ENCODE measurements at places on chromosomes 5 and 9.
A peak's percentile ranks its signal among the peaks of the same experiment; 100 is the strongest.

- DNase-seq = no peak
Measured at GRCh38 chr5:144583541-144584449, 413.1 kb downstream of the KCTD16 start.

GRCh38 chr5:51960617-51961121, 577.4 kb downstream of the ISL1 start:
- no peak for DNase-seq

DNA sequence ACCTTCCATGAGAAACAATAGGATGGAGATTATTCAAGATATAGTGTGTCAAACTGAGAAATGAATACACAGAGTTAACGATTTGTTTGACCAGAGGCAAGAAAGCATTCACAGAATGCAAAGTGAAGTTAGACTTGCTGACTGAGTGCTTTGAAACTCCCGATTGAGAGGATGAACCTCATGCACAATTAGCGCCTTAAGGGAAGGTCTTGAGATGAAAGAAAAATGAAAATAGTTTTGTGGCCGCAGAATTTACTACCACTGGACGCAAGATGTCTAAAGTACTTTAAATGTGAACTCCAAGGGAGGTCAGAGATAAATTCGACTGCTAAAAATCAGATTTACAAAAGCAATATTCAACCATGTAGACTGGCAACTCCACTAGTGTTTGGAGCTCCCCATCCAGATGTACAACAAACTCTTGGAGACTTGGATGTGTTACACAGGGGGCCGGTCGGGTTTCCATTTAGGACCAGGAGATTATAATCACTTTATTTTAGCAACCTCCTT, 707 bp upstream of the RIMOC1 start:
- DNase-seq = no peak

DNA sequence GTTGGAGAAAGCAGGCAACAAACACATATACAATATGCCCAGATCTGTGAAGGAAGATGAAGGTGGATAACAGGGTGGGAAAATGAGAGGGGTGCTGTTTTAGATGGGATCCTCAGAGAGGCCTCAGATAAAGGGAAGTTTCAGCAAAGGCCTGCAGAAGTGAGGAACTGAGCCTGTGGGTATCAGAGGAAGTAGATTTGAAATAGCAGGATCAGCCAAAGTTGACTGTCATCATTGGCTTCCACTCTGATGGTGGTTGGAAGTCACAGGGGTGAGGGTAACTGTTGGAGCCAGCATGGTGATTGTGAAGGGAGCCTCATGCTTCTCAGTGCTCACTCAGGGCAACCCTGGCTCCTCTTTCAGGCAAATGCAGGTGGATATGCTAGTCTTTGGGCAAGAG, 607.2 kb upstream of the CLINT1 start:
- DNase-seq = no peak

DNA sequence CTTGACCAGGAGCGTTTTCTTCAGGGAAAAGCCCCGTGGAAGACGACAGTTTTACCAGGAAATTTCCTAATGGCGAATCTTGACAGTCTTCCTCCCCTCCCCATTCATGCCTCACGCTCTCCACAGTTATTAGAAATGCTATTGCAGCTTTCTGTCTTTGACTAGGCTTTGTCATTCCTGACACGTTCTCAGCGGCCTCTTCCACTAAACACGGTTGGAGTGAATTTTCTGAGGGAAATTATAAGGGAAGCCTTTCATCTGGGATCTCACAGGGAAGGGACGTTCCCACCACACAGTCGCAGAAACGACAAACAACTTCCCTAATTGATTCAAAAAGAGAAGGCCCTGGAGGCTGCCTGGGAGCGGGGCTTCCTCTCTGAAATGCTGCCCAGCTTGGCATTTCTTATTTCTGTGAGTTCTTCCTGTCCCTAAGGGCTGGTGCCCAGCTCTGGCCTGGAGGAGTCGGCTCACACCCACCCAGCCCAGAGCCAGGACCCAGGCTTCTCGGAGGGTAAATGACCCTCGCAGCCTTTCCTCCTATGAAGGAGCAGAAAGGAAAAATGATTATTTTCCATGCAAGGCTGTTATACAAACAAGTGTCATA, 57.1 kb upstream of the PPP1R26 start:
- DNase-seq = no peak

DNA sequence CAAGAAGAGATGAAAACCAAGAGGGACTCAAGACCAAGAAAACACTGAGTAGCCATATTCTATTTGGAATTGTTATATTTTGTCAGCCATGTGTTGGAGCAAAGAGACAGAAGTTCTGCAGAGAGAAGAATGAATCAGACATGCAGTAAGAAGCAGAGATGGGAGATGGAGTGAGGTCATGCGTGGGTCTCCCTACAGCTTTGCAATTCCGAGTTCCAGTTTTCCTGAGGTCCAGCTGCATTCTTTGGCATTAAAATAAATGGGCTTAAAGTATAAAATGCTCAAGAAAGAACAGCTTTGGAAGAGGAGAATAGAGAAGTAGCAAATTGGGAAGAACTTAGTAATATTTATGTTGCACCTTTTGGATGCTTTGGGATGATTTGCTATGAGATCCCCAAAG, 361.6 kb downstream of the NPR3 start:
- DNase-seq = no peak

- DNase-seq = no peak
Measured at GRCh38 chr9:24846248-24846912, 300.7 kb upstream of the IZUMO3 start.

GRCh38 chr9:116844621-116845020, 157.5 kb downstream of the TRIM32 start:
- no peak for DNase-seq

- no peak for DNase-seq
Measured at GRCh38 chr5:150215979-150216944, 26.4 kb downstream of the SLC6A7 start.

- DNase-seq = no peak
Measured at GRCh38 chr5:133316346-133317343, 264.8 kb downstream of the HSPA4 start.

DNA sequence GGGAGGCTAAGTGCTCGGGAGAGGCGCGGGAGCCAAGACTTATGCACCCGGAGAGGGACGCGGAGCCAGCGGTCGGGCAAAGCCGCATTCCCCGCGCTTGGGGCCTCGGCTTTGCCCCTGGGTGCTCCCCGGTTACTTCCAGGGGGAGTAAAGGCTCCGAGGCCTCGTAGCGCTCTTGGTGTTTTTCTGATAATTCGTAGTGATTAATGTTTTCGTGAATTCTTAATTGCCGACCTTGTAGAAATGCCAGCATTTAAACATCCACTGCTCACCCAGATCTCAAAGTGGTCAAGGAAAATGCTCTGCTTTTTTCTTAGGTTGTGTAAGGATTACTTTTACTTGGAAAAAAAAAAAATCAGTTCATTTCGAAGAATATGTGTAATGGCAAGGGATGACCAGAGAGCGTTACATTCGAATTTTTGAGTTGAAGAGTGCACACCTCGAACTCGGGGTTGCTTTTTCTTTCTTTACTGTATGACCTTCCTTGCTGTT, 654 bp upstream of the TUT7 start:
- DNase-seq = peak; percentile 20

DNA sequence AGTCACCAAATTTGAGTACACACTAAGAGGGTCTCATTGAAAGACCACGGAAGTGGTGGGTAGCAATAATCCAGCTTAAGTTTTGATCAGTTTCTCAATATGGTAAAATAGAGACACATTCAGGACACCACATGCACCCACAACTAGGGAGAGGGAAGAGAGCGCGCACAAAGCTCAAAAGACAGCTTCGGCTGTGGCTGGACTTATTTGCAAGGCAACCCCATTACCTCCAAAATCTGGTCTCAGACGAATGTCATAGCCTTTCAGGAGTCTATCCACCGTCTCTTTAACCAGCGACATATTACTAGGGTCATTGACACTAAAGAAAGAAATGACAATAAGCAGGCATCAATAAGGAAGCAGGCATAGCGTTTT, 443 bp downstream of the GABRB2 start:
- no peak for DNase-seq

GRCh38 chr9:20988671-20989315, 42.6 kb downstream of the HACD4 start:
- DNase-seq = peak; percentile 59

GRCh38 chr5:119578937-119579336, 50.4 kb upstream of the FAM170A start:
- peak; percentile 17 for DNase-seq

DNA sequence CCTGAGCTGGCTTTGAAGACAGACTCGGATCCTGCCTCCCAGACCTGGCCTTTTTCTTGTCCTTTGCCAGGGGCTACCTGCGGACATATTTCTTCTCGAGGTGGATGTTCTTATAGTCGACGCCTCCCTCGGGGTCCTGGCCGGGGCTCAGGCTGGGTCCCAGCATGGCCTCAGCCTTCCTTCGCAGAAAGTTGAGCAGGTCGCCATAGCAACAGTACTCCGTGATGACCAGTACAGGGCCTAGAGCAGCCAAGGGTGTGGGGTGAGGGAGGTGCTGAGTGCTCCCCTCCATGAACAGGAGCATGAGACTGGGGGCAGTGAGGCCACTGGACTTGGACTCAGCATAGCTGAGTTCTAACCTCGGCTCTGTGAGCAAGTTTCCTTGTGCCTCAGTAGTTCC, 26.7 kb downstream of the CSF1R start:
- no peak for DNase-seq

GRCh38 chr5:177369645-177370440, 12.1 kb downstream of the RGS14 start:
- DNase-seq = no peak

GRCh38 chr5:59673438-59674058, 220.0 kb downstream of the PDE4D start:
- peak; percentile 68 for DNase-seq

GRCh38 chr9:35891646-35892045, 14.4 kb upstream of the HRCT1 start:
- no peak for DNase-seq

DNA sequence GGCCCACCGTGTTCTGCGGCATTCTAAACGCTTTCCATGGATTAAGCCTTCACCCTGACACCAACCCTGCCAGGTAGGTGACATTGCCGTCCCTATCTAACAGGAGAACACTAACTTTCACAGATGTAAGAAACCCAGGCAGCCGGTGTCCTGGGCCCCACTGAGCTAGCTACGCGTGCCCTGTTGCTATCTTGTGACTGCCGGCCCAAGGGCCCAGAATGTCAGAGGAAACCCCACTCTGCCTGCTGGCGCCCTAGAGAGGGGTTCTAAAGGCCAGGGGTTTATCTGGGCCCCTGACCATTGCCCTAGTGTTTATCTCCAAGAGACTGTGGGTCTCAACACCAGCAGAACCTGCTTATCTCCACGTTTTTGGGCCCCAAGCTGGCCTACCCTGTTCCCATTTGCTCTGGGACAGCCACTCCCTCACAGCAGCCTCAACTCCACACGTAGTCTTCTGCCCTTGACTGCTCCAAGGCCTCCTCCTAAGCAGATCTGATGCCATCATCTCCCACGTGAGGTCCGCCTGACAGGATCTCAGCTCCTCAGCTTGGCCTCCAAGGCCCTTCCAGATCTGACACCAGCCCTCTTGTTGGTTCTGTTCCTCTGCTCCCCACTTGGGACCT, 18.1 kb upstream of the ZBTB34 start:
- no peak for DNase-seq

- DNase-seq = peak; percentile 11
Measured at GRCh38 chr5:81450940-81451339, 57.0 kb upstream of the ACOT12 start.

- no peak for DNase-seq
Measured at GRCh38 chr5:119290161-119290569, 65.7 kb upstream of the TNFAIP8 start.

DNA sequence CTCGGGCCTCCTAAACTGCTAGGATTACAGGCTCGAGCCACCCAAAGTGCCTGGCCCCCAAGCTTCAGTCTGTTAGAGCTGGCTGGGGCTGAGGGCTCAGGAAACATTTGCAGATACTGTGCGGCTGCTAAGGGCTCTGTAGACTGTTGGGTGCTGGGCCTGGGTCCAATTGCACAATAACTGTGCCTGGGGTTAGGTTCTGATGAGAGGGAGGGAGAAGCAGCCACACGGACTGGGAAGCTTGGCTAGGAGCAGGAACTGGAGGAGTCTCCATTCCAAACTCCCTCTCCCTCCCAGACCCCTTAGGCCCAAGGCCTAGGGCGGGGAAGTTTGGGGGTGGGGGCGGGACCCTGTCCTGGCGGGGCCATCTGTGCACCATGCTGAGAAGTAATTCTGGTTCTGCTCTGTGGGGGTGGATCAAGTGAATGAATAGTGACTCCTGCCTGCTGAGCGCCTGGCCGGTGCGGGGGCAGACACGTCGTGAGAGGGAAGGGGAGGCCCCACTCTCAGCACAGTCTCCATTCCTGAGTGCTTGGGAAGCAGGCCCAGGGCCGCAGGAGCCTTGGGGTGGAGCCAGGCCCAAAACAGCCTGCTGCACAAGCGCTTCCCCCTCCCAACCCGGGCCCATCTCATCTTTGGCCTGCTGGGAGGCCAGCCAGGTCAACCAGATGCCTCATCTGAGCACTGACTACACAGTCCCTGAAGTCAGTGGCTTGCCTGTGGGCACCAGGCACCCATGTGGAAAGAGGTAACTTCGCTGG, 1.5 kb downstream of the ASS1 start:
- peak; percentile 84 for DNase-seq

GRCh38 chr9:20508242-20508641, 114.1 kb downstream of the MLLT3 start:
- peak; percentile 9 for DNase-seq

DNA sequence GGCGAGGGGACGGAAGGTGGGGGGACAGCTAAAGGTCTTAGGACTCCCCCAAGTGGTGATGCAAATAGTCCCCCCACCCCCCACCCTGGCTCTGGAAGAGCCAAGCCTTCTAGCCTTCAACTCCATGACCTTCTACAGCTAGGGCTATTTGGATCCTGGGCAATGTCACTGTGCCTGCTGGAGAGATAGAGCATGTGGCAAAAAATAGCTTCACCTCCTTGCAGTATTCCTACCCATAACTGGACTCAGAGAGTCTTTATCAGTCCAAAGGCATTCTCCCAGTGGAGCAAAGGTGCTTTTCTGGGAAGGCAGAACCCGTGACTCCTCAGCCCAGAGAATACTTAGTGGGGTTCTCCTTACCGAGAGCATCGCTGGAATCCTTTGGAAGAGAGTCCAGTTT, 48.9 kb upstream of the PPARGC1B start:
- DNase-seq = no peak

DNA sequence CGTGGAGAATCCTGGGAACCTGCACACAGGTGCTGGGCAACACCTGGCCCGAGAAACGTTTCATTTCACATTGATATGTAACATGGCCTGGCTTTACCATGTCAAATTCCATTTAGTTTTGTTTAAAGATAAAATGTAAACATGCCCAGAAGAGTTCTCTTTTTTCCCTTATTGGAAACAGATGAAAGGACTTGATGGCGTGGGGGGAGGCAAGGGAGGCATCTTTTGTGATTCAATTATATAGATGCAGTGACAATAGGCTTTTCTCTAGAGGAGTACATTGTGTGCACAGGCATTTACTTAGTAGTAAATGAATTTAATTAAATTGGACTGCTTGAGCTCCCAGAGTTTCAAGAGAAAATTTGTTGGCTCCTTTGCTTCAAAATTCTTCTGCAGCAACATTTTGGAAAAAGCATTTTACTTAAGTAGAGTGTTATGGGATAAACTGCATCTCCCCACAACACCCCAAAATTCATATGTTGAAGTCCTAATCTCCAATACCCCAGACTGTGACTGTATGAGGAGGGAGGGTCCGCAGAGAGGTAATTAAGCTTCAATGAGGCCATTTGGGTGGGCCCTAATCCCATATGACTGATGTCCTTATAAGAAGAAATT, 254.3 kb upstream of the NFIL3 start:
- no peak for DNase-seq

Data from iris pigment epithelial cell (primary cell).